Uterus (tissue), 4 donors: ENCODE measurements at places on chromosomes 6 and 20.

GRCh38 chr6:159529934-159530333 lies 163.1 kb downstream of the SOD2 start:
- H3K36me3 ChIP-seq = no peaks in the 10 kb centered on the region
- no peaks in the 10 kb centered on the region for H3K4me1 ChIP-seq
- no peaks in the 10 kb centered on the region for H3K27me3 ChIP-seq
- H3K4me3 ChIP-seq = no peak overlapping the region

DNA sequence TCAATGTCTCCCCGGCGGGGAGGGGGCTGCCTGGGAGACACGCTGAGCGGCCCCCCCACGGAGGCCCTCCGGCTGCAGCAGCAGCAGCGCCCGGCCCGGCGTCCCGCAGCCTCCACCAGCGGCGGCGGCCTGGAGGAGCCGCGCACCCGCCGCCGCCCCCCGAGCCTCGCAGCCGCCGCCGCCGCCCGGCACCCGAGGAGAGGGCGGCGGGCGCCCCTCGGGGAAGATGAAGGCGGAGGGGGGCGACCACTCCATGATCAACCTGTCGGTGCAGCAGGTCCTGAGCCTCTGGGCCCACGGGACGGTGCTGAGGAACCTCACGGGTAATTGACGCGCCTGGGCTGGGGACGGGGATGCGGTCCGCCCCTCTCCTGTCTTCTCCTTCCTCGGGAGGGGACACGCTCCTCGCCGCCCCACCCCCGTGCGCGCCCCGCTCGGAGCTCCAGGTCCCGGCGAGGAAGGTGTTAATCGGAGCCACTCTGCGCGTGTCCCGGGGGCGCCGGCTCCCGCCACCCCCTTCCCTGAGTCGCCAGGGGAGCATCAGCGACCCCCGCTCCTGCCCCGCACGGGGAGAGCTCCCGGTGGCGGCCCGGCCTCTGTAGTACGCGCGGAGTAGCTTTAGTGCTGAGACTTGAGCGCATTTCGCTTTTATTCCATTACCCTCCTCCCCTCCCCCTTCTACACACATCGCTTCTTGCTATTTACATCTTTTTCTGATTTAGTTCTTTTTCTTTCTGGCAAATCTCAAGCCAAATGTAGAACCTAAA lies 686 bp downstream of the TMEM170B start:
- H3K27me3 ChIP-seq = no peaks in the 10 kb centered on the region
- DNase-seq = peak; percentile 34
- peaks cover 5% of the 10 kb centered on the region for H3K4me1 ChIP-seq
- H3K4me3 ChIP-seq = peak overlapping the region; percentile 98
- H3K36me3 ChIP-seq = no peaks in the 10 kb centered on the region

DNA sequence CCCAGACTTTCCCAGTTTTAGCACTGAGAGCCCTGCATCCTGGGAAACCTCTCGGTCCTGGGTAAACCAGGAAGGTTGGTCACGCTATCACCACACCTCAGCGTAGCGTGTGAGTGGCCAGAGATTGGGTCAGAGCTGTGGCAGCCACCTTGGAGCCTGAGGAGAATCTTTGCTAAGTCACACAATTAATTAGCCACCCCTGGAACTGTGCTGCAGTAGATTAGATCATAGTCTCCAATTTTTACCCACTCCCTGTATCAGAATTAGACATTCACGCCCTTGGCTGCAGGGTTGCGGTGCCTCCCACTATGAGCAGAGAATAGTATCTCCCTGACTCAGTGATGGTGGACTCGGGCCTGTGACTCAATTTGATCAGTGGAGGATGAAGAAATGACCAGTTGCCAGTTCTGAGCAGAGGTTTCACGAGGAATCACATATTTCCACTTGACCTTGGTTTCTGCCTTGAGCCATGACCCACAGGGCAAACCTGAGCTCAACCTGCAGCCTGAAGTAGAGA lies 6.0 kb upstream of the PTGIS start:
- H3K4me1 ChIP-seq = peaks cover 19% of the 10 kb centered on the region
- DNase-seq = peak; percentile 30
- H3K27me3 ChIP-seq = no peaks in the 10 kb centered on the region
- no peak overlapping the region for H3K4me3 ChIP-seq
- no peaks in the 10 kb centered on the region for H3K36me3 ChIP-seq

- DNase-seq = peak; percentile 37
- H3K4me3 ChIP-seq = peak overlapping the region; percentile 51
- peaks cover 3% of the 10 kb centered on the region for H3K4me1 ChIP-seq
- H3K27me3 ChIP-seq = no peaks in the 10 kb centered on the region
- H3K27ac ChIP-seq = peak overlapping the region; percentile 84
Measured at GRCh38 chr20:49483018-49483695, 689 bp upstream of the KCNB1 start.

GRCh38 chr6:159758031-159759001 lies 3.5 kb upstream of the ACAT2 start:
- H3K4me3 ChIP-seq = no peak overlapping the region
- H3K4me1 ChIP-seq = no peaks in the 10 kb centered on the region
- no peaks in the 10 kb centered on the region for H3K36me3 ChIP-seq
- no peak for DNase-seq
- no peak overlapping the region for H3K27ac ChIP-seq
- H3K27me3 ChIP-seq = no peaks in the 10 kb centered on the region

GRCh38 chr6:74879976-74880375 lies 325.9 kb downstream of the COL12A1 start:
- H3K27me3 ChIP-seq = no peaks in the 10 kb centered on the region
- peak overlapping the region; percentile 46 for H3K27ac ChIP-seq
- no peaks in the 10 kb centered on the region for H3K4me1 ChIP-seq
- no peak for DNase-seq
- no peak overlapping the region for H3K4me3 ChIP-seq

- peaks cover 16% of the 10 kb centered on the region for H3K4me1 ChIP-seq
- H3K27ac ChIP-seq = peak overlapping the region; percentile 85
- H3K36me3 ChIP-seq = no peaks in the 10 kb centered on the region
Measured at GRCh38 chr20:38159957-38160756, 4.9 kb downstream of the TGM2 start.

DNA sequence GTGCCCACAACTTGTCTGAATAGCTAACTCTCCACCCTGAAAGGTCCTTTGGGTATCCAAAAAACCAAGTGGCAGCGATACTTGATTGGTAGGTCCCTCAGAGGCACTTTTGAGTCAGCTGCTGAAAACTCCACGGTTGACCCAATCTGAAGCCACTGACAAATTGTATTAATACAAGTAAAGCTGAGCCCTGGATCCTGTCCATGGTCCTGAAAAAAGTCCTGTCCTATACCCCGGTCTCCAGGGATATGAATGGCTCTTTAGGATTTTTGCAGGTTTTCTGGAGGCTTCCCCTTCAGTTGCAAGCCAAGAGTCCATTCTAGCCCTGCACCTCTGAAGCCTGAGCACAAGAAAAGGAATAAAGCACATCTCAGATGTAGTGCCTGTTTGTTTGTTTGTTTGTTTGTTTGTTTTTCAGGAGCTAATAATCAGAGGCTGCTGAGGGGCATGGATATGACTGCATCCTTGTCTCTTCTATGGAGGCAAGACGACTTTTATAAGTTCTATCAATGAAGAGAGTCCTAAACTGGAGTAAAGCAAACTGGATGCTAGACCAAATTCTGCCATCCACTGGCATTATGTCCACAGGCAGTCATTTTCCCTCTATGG lies 1.7 kb upstream of the SLC12A5 start:
- H3K27me3 ChIP-seq = peaks cover 27% of the 10 kb centered on the region
- no peak overlapping the region for H3K27ac ChIP-seq
- no peak overlapping the region for H3K4me3 ChIP-seq
- H3K4me1 ChIP-seq = peaks cover 6% of the 10 kb centered on the region
- DNase-seq = no peak

DNA sequence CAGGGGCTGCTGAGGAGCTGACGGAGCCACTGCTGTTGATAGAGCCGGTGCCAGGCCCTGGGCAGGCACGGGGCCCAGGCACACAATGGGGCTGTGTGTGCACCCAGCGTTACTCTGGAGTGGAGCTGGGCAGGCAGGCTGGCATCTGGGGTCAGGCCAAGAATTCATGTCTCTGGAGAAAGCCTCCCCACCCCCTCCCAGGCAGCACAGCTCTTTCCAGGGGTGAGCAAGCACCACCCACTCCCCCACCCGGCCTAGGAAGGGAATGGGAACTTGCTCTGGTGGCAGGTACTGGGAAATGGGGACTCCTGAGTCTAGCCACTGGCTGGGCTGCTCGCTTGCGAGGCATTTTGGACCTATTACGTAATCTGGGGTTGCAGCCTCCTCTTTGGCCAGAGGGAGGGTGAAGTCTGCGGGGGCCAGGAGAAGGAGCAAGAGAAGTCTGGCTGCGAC lies 22.7 kb downstream of the TFEB start:
- H3K4me1 ChIP-seq = peaks cover 21% of the 10 kb centered on the region
- no peak overlapping the region for H3K27ac ChIP-seq
- no peaks in the 10 kb centered on the region for H3K27me3 ChIP-seq
